Muscle of leg (tissue), 16 donors: ENCODE measurements at places on chromosomes 7 and 10. TPM values are rescaled to one million over a fixed set of nuclear protein-coding genes. Genes with fewer than 3 reads are reported as not detected.

DNA sequence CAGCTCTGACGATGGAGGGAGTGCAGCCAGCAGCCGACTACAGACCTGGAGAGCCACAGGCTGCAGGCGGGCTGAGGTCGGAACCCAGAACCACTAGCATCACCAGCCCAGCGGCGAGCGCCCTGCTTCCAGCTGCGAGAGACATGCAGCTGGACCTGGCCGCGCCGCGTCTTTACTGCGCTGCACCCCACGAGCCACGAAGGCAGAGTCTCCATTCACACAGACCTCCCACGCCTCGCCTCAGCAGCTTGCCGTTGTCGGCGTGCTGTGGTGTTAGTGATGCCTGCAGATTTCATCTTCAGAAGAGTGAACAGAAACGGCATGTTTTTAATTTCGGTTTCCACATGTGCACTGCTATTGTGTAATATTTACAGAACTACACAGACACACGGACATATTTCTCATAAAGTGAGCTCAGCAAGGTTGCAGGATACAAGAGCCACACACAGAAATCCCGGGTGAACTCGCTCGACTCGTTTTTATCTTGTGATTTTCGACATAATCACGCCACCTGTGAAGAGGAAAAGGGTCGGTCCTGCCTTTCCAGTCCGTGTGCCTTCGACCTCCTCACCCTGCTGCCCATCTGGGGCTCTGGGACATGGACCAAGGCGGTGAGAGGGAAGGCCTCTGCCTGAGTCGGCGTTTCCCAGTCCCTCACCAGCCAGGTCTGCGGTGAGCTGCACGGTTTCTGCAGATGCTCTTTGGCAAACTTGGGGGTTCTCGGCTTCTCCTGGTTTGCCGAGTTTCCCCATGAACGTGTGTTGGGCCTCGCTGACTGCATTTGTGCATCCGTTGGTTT lies 252.2 kb downstream of the ELFN1 start:
- DNase-seq, result peak; percentile 54

DNA sequence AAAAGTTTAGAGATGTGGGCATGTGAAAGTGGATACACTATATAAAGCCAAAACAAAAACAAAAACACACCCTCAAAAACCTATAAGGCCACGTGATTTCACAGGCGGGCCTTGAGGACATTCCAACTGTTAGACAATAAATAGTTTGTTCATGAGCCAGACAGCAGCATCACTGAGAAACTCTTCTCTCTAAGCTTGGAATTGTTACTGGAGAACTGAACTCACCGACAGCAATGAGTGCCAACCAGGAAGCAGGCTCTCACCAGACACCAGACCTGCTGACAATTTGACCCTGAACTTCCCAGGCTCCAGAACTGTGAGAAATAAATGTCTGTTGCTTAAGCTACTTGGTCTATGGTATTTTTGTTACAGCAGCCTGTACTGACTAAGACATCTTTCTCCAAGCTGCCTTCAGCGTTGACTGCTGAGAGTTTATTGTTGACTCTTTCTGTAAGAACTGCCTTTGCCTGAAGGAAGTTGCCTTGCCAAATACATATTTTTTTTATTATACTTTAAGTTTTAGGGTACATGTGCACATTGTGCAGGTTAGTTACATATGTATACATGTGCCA lies 107.5 kb downstream of the EPDR1 start:
- no peak for DNase-seq

GRCh38 chr10:30073767-30074060 lies 14.3 kb upstream of the JCAD start:
- DNase-seq, result no peak

GRCh38 chr10:122422266-122422989 lies 32.0 kb upstream of the ARMS2 start:
- DNase-seq, result no peak

- DNase-seq, result no peak
Measured at GRCh38 chr7:2821842-2822507, 22.1 kb downstream of the GNA12 start.

DNA sequence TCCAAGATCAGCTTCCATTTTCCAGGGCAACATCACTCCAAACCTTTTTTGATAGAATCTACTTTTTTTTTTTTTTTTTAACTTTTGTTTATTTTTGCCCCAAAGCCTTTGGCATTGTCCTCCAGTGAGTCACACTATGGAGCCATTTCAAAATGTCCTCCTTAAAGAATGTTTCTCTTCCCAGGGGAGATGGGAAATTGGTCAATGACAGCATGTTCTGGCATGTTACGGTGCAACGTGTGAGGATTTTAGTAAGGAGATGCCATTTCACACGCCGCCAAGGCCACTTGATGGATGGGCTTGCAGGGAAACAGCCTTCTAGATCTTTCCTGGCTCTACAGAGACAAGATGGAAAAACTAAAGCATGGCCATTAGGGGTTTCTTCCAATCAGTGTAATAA lies 30.7 kb upstream of the TRIL start:
- peak; percentile 44 for DNase-seq

GRCh38 chr10:73414230-73414945 lies 530 bp upstream of the ANXA7 start:
- DNase-seq, result no peak

GSAP gene
- total RNA-seq, result 4.3 TPM

KCNIP2 gene
- 2.0 TPM for total RNA-seq

MLXIPL gene
- 0.13 TPM for total RNA-seq

RBM20 gene
- total RNA-seq, result 8.3 TPM
